ENCODE measurements at places on chromosomes 2 and 18. TPM values are rescaled to one million over a fixed set of nuclear protein-coding genes. Genes with fewer than 3 reads are reported as not detected.

GRCh38 chr2:204386668-204387067 is 158.6 kb upstream of the PARD3B start:
- H3K27me3 ChIP-seq = no peaks in the 10 kb centered on the region
- no peak overlapping the region for H3K4me3 ChIP-seq
- no peak overlapping the region for H3K27ac ChIP-seq
- no peak for DNase-seq
- H3K4me1 ChIP-seq = no peaks in the 10 kb centered on the region

DNA sequence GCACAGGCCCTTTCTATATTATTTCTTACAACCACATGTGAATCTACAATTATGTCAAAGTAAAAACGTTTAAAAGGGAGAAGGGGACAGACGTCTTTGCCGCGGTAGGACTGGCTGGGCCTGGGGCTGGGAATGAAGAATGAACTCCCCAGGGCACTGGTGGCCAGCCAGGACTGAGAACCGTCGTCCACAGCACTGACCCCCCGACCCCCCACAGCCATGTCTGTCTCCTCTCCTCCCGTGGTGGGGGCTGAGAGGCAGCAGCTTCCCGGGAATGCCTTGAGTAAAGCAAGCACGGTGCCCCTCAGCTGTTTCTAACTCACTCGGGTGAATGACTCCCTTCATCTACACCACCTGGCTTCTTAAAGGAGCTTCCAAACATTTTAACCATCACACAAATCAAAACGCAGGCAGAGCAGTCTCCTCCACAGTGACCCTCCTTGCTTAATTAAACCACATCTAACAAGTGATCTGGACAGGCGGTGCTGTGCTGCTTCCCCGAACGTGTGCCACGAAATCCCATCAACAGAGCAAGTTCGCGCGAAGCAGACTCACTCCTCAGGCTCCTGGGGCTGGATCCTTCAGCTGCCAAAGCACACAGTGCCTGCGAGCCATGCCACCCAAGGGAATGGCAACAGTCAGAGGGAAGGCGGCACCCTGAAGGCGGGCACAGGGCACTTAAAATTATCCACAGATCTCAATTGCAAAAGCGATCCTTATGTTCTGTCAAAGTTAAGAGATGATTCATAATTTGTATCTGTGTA is 217.7 kb downstream of the EIPR1 start:
- no peaks in the 10 kb centered on the region for H3K27me3 ChIP-seq
- H3K27ac ChIP-seq = no peak overlapping the region
- H3K36me3 ChIP-seq = no peaks in the 10 kb centered on the region
- DNase-seq = no peak

GRCh38 chr2:110771547-110772382 is 39.4 kb downstream of the ACOXL start:
- no peak overlapping the region for H3K4me3 ChIP-seq
- H3K4me1 ChIP-seq = peaks cover 37% of the 10 kb centered on the region
- H3K27me3 ChIP-seq = no peaks in the 10 kb centered on the region
- no peak overlapping the region for H3K27ac ChIP-seq
- H3K36me3 ChIP-seq = no peaks in the 10 kb centered on the region
- DNase-seq = no peak

DNA sequence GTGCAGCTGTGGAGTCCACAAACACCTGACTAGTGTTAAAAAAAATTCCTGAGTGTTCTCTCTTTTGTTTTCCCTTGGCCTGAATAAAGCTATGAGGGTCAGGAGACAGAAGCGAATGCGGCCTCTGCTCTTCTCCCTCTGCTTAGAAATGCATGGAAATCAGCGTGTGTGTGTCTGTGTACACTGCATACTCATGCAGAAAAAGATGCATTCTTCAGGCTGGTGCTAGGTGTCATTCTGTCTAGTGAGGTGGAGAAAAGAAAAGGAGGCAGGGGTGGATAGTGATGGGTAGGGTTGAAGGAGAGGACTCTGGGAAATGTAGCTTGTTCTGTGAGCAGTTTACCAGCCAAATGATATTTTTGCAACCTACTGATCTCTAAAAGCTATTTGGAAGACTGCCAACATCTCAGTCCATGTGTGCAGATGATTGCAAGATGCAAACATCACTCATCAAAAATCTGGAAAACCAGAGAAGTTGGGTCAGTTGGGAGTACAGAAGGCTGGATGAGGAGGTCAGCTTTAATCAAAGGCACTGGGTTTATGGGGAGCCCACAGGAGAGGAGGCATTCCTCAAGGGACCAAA is 177.7 kb downstream of the INSIG2 start:
- no peak overlapping the region for H3K4me3 ChIP-seq
- no peak overlapping the region for H3K27ac ChIP-seq
- no peaks in the 10 kb centered on the region for H3K4me1 ChIP-seq
- DNase-seq = no peak

- H3K36me3 ChIP-seq = no peaks in the 10 kb centered on the region
- no peak overlapping the region for H3K4me3 ChIP-seq
- no peak overlapping the region for H3K27ac ChIP-seq
- no peaks in the 10 kb centered on the region for H3K27me3 ChIP-seq
- H3K4me1 ChIP-seq = peaks cover 39% of the 10 kb centered on the region
These were observed 189.5 kb downstream of the CTIF start for GRCh38 chr18:48728204-48728833.

DNA sequence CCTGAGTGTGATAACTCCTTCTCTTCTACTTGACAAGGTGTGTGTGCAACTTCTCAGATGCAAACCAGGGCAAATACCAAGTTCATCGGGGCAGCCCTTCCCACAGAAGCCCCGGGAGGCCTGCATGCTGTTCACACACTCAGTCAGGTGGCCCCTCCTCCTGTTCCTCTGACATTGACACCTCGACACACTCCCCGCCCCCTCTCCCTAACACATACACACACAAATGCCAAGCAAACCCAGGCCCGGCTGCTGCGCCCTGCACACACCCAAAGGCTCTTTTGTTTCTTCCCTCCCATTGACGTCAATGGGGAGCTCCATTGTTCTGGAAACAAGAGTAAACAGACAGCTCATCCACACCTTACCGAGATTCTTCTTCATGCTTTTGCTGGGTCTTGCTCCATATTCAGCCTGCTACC is 1.7 kb upstream of the PER2 start:
- peak overlapping the region; percentile 99 for H3K4me3 ChIP-seq
- no peaks in the 10 kb centered on the region for H3K27me3 ChIP-seq
- peaks cover 48% of the 10 kb centered on the region for H3K4me1 ChIP-seq
- H3K27ac ChIP-seq = peak overlapping the region; percentile 91
- peak; percentile 32 for DNase-seq

GRCh38 chr2:214904634-214905033 is 95.2 kb upstream of the BARD1 start:
- H3K27ac ChIP-seq = no peak overlapping the region
- H3K36me3 ChIP-seq = no peaks in the 10 kb centered on the region
- H3K4me1 ChIP-seq = no peaks in the 10 kb centered on the region
- no peak for DNase-seq
- H3K27me3 ChIP-seq = no peaks in the 10 kb centered on the region
- H3K4me3 ChIP-seq = no peak overlapping the region

- H3K27ac ChIP-seq = peak overlapping the region; percentile 45
- no peaks in the 10 kb centered on the region for H3K36me3 ChIP-seq
- peaks cover 35% of the 10 kb centered on the region for H3K27me3 ChIP-seq
- DNase-seq = peak; percentile 21
- peak overlapping the region; percentile 42 for H3K4me3 ChIP-seq
These were observed 132.3 kb upstream of the DLX2 start for GRCh38 chr2:172234716-172235691.

- no peaks in the 10 kb centered on the region for H3K36me3 ChIP-seq
- no peak overlapping the region for H3K4me3 ChIP-seq
- no peak overlapping the region for H3K27ac ChIP-seq
- H3K27me3 ChIP-seq = no peaks in the 10 kb centered on the region
These were observed 76.1 kb upstream of the CCDC85A start for GRCh38 chr2:56107502-56108220.

DNA sequence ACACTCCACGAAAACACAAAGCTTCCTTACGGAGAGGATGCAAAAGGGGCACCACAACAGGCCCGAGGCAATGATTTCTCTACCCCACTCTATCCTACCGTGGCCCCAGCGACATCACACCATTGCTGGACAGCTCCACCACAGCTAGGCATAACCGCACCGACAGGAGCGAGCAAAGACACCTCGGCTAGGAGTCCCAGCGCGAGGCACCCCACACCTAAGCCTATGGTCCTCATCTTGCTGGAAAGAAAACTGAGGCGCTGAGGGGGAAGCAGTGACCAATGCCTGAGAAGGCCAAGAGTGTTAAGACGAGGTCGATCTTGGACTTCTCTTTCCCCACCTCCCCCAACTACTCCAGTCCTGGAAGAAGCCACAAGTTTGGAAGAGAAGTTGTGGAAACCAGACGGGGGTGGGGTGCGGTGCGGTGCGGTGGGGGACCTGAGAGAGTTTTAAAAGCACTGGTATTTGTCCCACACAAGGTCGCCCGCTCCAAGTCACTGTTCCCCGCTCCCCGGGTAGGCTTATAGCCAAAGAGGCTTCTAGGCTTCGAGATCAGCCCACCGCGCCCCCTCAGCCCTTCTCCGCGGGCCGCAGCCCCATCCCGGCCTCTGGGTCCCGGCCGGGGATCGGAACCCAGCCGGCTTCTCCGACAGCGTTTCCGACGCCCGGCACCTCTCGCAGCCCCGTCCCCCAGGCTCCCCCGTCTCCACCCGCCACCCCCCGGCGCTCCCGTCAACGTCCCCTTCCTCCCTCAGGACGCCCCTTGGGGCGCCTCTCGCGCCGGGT is 766 bp downstream of the PDE6D start:
- H3K36me3 ChIP-seq = peaks cover 4% of the 10 kb centered on the region
- H3K27ac ChIP-seq = peak overlapping the region; percentile 88
- H3K27me3 ChIP-seq = no peaks in the 10 kb centered on the region
- H3K4me1 ChIP-seq = peaks cover 26% of the 10 kb centered on the region
- peak overlapping the region; percentile 98 for H3K4me3 ChIP-seq

- H3K4me1 ChIP-seq = peaks cover 14% of the 10 kb centered on the region
- peak overlapping the region; percentile 49 for H3K4me3 ChIP-seq
These were observed 217.9 kb downstream of the VAPA start for GRCh38 chr18:10131460-10132395.

DNA sequence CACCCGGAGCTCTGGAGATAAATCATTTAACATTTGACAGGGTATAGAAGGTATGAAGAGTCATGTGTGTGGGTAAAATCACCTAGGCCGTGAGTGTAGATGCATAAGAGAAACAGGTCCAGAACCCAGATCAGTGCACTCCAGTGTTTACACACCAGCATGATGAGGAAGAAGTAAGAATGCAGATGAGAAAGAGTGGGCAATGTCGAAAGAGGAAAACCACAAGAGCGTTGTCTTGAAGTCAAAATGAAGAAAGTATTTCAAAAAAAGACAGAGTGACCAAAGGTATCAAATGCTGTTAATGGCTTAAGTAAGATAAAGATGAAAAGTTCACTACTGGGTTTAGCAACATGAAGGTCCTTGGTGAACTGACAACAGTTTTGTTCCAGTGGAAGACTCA is 32.0 kb upstream of the PLB1 start:
- no peaks in the 10 kb centered on the region for H3K4me1 ChIP-seq
- no peaks in the 10 kb centered on the region for H3K27me3 ChIP-seq
- no peak overlapping the region for H3K4me3 ChIP-seq
- no peaks in the 10 kb centered on the region for H3K36me3 ChIP-seq

- H3K4me1 ChIP-seq = peaks cover 24% of the 10 kb centered on the region
- peak overlapping the region; percentile 98 for H3K27ac ChIP-seq
- no peaks in the 10 kb centered on the region for H3K27me3 ChIP-seq
- H3K36me3 ChIP-seq = no peaks in the 10 kb centered on the region
- H3K4me3 ChIP-seq = peak overlapping the region; percentile 94
These were observed 2.4 kb downstream of the EPAS1 start for GRCh38 chr2:46299365-46300263.

- peak overlapping the region; percentile 68 for H3K27ac ChIP-seq
- no peaks in the 10 kb centered on the region for H3K4me1 ChIP-seq
- H3K36me3 ChIP-seq = no peaks in the 10 kb centered on the region
- no peak overlapping the region for H3K4me3 ChIP-seq
- no peaks in the 10 kb centered on the region for H3K27me3 ChIP-seq
- no peak for DNase-seq
These were observed 155.8 kb downstream of the COL6A3 start for GRCh38 chr2:237258116-237258515.

GRCh38 chr18:2707551-2708168 is 52.1 kb downstream of the SMCHD1 start:
- H3K27ac ChIP-seq = no peak overlapping the region
- DNase-seq = no peak
- no peaks in the 10 kb centered on the region for H3K27me3 ChIP-seq
- H3K36me3 ChIP-seq = no peaks in the 10 kb centered on the region
- H3K4me3 ChIP-seq = no peak overlapping the region
- H3K4me1 ChIP-seq = no peaks in the 10 kb centered on the region

DNA sequence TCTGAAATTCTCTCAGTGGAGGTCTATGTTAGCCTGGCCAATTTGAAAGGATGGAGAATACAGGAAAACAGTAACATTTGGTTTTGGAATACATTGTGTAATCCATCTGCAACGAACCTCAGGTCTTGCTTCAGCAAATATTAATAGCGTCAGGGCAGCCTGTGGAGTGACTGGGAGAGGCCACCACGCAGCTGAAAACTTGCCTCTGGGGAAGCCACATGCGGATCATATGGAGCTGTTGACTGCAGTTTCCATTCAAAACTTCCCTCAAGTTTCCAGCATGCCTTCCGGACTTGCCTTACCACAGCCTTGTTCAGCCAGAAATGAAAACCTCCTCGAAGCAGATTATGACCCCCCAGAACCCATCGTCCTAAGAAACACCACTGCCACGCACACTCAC is 25.7 kb downstream of the BCL11A start:
- peaks cover 40% of the 10 kb centered on the region for H3K27me3 ChIP-seq
- no peak overlapping the region for H3K4me3 ChIP-seq
- H3K36me3 ChIP-seq = no peaks in the 10 kb centered on the region
- peaks cover 33% of the 10 kb centered on the region for H3K4me1 ChIP-seq
- no peak overlapping the region for H3K27ac ChIP-seq

DNA sequence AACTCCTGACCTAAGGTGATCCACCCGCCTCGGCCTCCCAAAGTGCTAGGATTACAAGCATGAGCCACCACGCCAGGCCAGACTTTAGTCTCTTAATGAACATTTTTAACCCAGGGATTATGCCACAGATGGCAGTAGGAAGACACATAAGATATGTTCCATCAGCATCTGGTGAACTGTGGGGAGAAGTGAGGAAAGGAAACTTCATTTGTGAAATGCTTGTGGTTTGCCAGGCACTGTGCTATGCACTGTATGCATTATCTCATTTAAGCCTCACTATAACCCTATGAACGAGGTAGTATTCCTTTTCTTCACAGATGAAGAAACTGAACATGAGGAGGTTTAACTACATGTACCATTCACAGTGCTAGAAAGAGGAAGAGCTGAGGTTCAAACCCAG is 29.3 kb downstream of the PTRHD1 start:
- no peak overlapping the region for H3K4me3 ChIP-seq
- no peak for DNase-seq
- H3K27ac ChIP-seq = no peak overlapping the region
- no peaks in the 10 kb centered on the region for H3K27me3 ChIP-seq
- peaks cover 11% of the 10 kb centered on the region for H3K4me1 ChIP-seq
- peaks cover 91% of the 10 kb centered on the region for H3K36me3 ChIP-seq

GRCh38 chr18:36655074-36655473 is 173.7 kb downstream of the TPGS2 start:
- H3K27me3 ChIP-seq = no peaks in the 10 kb centered on the region
- H3K4me3 ChIP-seq = no peak overlapping the region
- H3K36me3 ChIP-seq = no peaks in the 10 kb centered on the region
- no peak overlapping the region for H3K27ac ChIP-seq
- peaks cover 12% of the 10 kb centered on the region for H3K4me1 ChIP-seq

The C2orf81 gene
- total RNA-seq = 1.4 TPM

The OSR1 gene
- 0.71 TPM for total RNA-seq

The SCN7A gene
- 16.6 TPM for total RNA-seq

The CAVIN2 gene
- 106 TPM for total RNA-seq

The CD302 gene
- 17.9 TPM for total RNA-seq

The UGT1A8 gene
- total RNA-seq = not detected

All from heart right ventricle (tissue), 16 donors.